ENCODE measurements at places on chromosomes 5 and 9.
A peak's percentile ranks its signal among the peaks of the same experiment; 100 is the strongest.

GRCh38 chr9:81999806-82000205 lies 11.2 kb downstream of the SPATA31D1 start:
- DNase-seq: no peak

GRCh38 chr9:137055385-137056364 lies 1.8 kb upstream of the ENTPD2 start:
- DNase-seq: peak; percentile 89

- no peak for DNase-seq
Observed at GRCh38 chr5:143118222-143118621, 285.3 kb downstream of the NR3C1 start.

- no peak for DNase-seq
Observed at GRCh38 chr9:82923912-82924605, 138.9 kb downstream of the RASEF start.
